ENCODE measurements at places on chromosomes 4 and X.

DNA sequence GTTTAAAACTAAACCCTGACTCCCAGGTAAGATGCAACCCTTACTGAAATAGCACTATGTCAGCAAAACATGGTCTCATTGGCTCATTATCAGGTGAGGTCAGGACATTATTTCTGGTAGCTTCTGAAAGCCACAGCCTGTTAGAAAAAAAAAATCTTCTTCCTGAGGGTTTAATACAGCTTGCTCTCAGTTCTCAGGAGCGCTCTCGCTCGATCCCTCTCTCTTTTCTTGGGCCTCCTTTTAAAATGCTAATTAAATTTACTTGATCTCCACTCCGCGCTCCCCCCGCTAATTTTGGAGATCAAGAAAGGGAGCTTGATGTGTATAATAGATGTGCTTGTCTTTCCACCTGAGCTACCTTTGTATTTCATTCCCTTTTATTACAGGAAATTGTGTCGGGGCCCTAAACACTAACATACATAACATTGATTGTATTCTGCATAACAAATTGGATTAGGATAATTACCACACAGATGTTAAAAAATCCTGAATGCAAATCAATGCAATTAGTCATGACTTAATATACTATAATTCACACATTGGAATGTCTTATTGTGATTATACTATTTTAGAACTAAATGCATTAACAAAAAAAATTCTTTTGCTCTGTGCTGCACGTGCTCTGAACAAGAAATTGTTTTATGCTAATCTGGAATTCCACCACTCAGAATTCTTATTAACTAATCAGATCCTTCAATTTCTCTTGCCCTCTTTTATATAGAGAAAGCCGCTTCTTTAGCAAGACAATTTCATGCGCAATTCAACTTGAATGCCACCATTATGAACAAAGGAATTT, 101.6 kb upstream of the TEX13D start:
- DNase-seq, result no peak

DNA sequence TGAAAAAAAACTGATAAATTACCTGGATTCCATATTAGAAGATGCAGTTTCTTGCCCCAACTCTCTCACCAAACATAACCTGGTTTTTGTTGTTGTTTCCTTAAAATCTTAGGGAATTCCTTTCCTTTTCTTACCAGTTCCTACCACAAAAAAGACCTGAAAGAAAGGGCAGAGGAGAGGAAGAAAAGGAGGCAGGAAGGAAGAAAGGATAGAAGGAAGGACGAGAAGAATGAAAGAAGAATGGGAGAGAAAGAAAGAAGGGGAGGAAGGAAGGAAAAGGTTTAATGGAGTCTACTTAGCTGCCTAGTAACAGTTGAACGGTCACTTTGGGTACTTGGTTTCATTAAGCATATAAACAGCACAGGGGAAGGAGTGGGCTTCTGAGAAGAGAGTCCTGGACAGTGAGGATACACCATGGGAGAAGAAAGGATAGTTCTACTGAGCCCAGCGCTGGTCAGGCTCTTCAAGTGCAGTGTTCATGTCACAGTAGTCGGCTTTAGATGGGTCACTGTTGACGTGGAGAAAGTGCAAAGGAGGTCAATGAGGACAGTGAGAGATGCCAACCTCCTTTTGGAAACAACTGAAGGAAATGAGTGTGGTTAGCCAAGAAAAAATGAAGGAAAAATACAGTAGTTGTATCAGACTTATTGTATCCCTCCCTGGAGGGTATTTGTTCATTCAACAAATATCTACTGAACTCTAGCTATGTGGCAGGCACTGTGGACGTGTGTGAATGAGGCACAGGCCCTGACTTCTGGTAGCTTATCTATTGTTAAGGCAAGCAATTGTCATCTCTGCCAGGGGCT, 1.1 kb upstream of the CHIC2 start:
- DNase-seq, result no peak

- no peak for DNase-seq
Measured at GRCh38 chr4:74235135-74235534, 73.1 kb upstream of the EPGN start.

DNA sequence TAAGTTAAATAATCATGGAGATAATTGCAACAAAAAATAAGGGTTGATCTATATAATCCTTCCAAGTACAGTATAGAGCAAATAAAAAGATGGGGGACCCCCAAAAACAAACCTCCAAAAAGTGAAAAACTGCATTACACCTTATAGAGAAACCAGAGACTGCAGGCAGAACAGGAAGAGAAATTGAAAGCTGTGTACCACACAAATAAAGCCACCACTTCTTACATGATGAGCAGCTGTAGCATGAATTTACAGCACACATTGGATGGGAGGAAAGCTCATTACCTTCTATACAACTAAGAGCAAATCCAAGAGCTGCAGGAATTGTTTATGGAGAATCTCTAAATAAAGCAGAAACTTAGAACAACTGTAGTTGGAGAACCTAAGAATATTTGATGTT, 152.4 kb upstream of the PDE5A start:
- DNase-seq, result no peak

DNA sequence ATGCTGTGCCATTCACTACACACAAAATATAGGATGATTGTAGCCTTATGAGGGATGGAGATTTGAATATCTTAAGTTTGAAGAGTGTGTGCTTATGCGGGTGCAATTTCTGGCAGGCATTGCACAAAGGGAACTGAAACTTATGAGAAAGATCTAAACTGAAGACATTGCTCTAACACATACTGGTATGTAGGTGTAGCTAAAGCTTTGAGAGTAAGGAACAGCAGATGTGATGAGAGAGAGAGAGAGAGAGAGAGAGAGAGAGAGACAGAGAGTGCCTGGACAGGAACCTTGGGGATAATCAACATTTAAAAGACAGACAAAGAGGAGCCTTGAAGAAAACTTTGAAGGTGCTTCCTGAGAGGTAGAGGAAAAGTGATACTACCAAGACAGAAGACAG, 379.7 kb downstream of the SPRY1 start:
- no peak for DNase-seq

- no peak for DNase-seq
Measured at GRCh38 chrX:53223955-53224859, 800 bp downstream of the KDM5C start.

DNA sequence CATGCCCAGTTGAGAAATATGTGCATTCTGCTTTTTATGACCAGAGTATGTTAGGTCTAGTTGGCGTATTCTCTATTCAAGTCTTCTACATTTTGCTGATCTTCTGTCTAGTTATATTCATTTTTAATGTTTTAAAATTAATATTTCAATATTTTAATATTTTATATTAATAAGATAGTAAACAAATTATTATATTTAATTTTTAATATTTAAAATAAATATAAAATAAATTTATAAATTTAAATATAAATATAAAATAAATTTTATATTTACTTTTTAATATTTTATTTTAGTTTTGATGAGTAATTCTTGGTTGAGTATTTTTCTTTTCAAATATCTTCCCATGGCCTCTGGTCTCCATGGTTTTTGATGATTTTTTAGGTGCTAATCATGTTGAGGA, 123.8 kb downstream of the GABRA2 start:
- no peak for DNase-seq

DNA sequence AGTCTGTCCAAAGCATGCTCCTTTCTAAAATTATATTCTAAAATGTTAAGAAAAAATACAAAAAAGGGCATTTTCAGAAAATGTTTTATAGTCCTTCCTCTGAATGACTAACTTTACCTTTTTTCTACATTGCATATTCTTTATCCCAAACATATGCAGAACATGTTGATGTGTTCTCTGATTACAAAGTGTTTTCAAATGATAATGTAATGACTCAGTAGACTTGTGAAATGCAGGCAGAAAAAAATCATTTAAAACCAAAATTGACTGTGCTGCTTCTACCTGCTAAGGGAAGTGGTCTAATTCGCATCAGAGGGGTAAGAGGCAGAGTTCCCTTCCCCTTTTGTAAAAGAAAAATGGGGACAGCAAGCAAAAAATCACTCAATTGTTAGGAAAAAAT, 22.7 kb upstream of the YTHDC1 start:
- DNase-seq, result no peak

- no peak for DNase-seq
Measured at GRCh38 chr4:48109413-48110263, 24.4 kb downstream of the TXK start.

GRCh38 chr4:67550857-67551256, 5.6 kb upstream of the CENPC start:
- no peak for DNase-seq

DNA sequence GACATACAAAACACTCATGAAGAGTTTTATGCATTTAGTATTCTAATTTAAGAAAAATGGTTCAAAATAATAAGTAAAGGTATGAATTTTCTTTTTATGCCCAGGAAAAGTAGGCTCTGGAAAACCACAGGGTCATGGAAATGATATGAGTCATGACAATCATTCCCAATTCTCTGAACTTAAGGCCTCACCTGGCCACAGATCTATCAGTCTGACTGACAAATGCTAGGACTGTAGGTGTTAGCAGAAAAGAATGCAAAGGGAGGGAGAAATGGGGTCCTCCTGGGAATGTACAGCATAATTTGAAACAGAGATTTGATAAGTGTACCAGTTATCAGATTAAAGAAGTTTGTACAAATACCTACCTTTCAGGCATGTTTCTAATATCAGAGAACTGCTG, 270.5 kb upstream of the ARSJ start:
- no peak for DNase-seq

GRCh38 chrX:17710871-17711301, 26.4 kb upstream of the SCML1 start:
- DNase-seq, result no peak

DNA sequence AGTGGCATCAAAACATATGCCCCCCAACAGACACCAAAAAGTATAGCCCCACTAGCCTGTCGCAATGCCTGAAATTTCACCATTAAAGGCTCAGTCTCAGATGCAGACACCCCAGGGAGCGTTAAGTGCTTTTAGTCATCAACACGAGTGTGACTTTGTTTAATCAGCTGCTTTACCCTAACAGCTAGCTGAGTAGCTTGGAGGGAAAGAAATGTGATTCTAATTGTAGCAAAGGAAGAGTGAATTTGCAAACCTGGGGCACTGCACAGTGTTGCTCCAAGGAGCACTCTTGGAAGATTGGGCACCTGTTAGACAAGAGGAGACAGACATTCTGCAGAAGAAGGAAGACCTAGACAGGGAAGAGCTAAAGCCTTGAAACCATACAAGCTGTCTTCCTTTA, 145.1 kb downstream of the BEND2 start:
- no peak for DNase-seq

- no peak for DNase-seq
Measured at GRCh38 chr4:181966104-181966551, 277.1 kb upstream of the TENM3 start.

GRCh38 chrX:131729295-131729694, 185.4 kb downstream of the OR13H1 start:
- no peak for DNase-seq

DNA sequence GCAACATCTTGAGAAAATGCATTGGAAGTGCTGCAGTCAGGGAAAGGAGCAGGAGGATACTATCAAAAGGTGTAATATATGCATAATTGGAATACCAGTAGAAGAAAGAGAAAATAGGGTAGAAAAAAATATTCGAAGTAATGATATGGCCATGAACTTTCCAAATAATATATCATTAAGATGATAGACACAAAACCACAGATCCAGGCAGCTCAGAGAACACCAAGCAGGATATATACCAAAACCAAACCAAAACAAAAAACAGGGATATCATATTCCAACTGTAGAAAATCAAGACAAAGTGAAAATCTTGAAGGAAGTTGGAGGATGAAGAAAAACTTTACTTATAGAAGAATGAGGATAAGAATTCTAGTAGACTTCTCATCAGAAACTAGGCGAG, 9.7 kb upstream of the POLA1 start:
- DNase-seq, result no peak

DNA sequence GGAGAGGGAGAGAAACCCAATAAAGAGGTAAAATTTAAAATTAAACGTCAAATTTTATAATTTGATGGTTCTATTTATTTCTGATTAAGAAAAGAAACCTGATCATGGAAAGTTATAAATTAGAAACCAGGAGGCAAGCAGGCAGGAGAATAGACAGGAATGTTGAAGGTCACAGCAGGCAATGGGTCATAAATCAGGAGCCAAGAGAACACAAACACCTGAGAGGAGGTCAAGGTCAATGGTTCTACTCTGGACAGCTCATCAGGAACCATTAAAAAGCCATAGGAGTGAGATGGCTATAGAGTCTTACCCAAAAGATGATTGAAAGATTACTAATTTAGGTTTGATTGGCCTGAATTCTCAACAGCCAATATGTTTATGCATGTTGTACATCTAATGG, 126.9 kb upstream of the HCCS start:
- no peak for DNase-seq

DNA sequence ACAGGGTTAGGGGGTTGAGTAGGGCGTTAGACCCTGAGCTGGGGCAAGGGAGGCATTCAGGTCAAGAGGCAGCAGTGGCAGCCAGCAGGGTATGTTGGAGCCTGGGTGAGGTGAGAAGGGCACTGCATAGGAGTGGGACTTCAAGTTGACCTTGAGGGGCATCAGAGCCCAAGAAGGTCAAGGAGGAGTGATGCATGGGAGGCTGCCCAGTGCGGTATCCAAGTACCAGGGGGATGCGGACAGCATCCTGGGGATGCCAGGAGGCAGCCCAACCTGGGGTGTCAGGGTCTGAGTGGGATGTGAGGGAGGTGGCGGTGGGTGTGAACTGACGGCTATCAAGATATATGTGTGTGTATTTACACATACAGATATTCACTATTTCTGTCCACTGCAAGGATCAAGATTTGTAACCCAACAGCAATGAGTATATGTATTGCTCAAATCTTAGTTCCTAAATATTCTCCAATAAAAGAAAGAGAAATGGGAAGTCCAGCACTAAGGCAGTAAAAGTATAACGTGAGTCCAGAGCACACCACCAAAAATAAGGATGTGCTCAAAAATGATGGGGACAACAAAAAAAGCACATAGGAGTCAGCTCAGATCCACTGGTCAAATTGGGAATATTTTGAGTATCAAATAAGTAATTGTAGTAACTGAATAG, 9.8 kb upstream of the DCLK2 start:
- no peak for DNase-seq

DNA sequence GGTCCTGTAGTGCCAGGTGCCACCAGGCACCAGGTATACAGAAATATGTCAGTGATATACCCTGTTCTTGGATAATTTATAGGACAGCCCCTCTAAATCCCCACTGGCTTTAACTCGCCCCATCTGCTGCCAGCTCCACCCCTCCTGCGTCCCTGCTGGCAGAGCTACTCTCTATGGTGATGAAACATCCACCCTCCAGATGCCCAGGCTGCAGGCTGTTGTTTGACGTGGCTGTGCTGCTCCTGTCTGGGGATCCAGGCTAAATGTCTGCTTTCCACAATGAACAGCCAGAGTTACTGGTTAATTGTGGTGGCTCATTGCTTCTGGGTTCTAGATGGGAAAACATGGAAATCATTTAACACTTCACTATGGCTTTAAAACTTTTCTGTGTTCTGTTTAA, 12.9 kb downstream of the NHSL2 start:
- no peak for DNase-seq

Measured in stimulated activated CD8-positive, alpha-beta memory T cell treated with anti-CD3 and anti-CD28 coated beads, Interleukin-15, amount 100 ng/mL, for 48 hours (primary cell).